ENCODE measurements at places on chromosomes 4 and X.
A peak's percentile ranks its signal among the peaks of the same experiment; 100 is the strongest.

GRCh38 chrX:1002611-1003010 is 209.8 kb downstream of the CRLF2 start:
- no peak for DNase-seq

DNA sequence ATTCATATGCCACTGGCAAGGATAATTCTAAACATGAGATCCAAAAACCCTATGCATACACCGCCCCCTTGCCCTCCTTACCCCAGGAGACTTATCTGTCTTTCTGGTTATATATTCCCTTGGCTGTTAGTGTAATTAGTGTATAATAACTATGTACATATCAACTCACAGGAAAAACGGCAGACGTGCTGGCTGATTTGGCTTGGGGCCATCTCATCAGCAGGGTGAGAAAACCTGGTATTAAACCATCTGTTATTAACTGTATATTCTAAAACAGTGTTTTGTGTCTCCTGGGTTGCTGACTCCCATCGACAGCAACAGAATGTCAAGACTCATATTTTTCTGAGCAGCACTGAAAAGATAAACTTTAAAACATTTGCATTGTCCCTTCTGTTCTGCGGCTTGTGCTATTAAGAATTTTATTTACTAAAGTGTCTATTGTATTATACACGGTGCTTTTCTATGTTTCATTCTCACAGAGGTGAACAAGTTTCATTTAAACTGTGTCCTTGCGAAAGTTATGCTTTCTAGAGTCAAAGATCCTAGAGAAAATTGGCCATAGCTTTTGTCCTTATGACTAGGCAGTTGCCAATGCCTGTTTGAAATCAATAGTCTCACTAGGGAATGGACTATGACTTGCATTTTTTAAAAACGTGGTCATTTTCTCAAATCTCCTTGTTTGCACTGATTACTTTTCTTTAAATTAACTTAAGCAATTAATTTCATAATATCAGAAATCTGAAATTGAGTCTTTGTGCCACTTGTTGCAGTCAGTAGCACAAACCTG is 211.5 kb upstream of the MID1 start:
- no peak for DNase-seq

DNA sequence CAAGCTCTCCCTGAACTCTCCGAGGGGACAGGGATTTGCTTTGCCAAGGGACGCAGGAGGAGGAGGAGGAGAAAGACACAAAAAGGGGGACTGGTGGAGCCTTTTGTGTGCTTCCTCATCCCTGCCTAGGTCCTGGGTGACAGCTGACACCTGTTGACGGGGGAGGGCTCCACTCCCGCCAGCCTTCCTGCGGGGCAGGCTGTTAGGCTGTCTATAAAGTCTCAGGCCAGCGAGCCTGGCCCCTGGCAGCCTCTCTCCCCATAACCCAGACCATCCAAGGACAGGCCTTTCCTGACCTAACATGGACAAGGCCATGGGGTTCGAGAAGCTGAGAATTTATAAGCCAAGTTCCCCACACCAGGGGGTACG is 832 bp upstream of the EVC2 start:
- DNase-seq: no peak

- no peak for DNase-seq
Observed at GRCh38 chr4:151485541-151486131, 76.7 kb downstream of the FHIP1A start.

DNA sequence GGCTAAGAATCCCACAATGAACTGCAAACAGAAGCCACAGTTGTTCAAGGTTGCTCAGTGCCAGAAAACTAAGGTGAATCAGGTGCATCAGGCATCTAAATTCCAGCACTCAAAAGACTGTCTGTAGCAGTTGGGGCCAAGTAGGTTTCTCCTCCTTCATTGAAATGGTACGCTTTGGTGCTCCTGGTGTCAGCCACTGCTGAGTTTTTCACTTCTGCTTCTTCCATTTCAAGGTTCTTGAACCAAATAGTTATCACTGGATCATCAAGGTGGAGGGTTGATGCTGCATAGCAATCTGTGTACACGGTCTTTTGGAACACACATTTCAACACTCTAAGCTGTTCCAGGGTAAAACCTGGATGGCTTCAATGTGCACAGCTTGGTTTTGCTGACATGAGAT is 74.4 kb downstream of the TMA16 start:
- DNase-seq: no peak

GRCh38 chrX:41002026-41002425 is 83.2 kb upstream of the USP9X start:
- no peak for DNase-seq

DNA sequence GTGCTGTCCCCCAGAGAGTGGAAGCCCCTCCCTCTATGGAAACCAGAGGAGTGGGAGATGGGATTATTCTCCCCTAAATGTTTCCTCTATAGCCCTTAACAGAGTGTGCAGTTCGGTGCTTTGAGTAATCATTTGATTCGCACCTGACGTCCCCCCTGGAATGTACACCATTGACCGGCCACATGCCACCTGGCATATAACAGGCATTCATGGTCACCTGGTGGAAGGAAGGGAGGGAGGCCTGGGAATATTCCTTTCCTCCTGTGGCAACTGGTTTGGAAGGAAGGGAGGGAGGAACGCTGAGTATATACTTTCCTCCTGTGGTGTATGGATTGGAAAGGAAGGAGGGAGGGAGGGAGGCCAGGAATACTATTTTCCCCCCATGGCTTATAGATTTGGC is 77.2 kb downstream of the CRMP1 start:
- no peak for DNase-seq

DNA sequence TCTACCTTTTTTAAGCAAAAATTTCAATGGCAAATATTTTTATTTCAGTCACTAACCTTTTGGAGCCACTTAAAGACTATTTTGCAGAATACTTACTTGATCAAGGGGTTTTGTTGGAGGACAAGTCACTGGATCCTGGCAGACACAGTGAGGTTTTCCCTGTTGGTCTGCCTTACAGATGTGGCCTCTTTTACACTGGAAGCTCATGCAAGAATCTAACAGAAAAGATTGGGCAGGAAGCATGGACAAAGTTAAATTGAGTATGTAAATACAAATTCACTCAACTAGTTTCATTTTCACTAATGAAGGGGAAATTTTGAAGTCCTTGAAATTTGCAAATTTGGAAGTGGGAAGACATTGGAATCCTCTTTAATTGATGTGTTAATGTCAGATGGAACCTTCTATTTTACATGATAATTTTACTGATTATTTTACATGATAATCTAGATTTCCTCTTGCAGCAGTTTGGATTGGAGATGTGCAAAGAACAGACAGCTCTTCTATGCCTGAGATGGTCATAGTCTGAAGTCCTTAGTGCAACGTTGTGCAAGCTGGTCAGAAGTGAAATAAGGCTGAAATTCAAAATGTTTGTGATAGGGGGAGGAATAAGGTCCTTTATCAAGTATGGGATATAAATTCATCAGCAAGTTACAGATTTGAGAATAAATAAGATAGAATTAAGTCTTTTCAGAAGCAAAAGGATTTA is 38.4 kb downstream of the SPARCL1 start:
- no peak for DNase-seq

- DNase-seq: no peak
Observed at GRCh38 chr4:22348410-22348809, 167.5 kb downstream of the ADGRA3 start.

- no peak for DNase-seq
Observed at GRCh38 chr4:124025428-124025827, 628.8 kb downstream of the SPRY1 start.

- no peak for DNase-seq
Observed at GRCh38 chr4:74656596-74656995, 137.7 kb downstream of the BTC start.

DNA sequence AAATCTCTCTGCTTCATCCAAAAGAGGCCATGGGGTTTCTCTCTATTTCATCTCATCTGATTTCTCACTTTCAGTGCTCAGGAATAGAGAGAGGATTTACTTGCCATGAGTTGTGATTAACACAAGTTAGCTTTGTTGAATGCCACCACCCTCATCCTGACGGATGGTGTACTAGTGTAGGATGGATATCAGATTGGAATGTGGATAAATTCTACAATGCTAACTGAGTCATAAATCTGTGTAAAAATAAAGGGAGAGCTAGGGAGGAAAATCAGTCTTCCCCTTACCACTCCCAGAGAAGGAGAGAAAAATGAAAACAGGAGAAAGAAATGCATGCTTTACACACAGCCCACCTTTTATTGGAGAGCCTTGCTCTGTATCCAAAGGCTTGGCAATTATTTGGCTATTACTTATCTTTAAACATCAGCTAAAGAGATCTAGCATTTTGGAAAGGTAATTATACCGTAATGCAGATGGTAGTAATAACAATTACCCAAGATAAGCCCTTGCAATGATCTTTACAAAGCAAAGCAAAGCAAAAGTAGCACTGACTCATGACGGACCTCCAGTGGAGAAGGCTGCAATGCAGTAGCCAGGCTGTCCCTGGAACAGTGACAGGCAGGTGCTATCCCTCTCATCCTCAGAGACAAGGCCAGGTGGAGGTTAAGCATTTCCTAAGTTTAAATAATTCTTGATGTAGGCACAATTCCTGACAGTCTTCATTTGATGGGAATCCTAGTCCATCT is 306.3 kb upstream of the PPARGC1A start:
- no peak for DNase-seq

GRCh38 chr4:101761405-101761804 is 29.1 kb upstream of the BANK1 start:
- DNase-seq: no peak

DNA sequence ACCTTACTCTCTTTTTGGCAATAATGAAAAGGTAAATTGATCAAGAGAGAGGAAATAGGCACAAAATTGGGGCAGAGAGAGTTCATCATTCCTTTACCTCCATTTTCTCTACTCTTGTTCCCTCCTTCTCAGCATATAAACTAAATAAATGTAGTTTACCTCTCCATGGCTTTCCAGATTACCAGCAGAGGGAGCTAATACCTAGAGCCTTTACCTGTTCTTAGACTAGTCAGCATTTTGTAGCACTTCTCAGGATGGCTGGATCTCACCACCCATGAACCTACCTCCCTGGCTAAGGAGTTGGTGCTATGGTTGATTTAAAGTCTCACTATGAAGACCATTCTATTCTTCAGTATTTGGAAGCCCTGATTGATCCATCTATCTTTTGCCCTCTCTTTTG is 15.7 kb downstream of the OFD1 start:
- peak; percentile 27 for DNase-seq

- no peak for DNase-seq
Observed at GRCh38 chr4:107034091-107034995, 1.8 kb downstream of the DKK2 start.

DNA sequence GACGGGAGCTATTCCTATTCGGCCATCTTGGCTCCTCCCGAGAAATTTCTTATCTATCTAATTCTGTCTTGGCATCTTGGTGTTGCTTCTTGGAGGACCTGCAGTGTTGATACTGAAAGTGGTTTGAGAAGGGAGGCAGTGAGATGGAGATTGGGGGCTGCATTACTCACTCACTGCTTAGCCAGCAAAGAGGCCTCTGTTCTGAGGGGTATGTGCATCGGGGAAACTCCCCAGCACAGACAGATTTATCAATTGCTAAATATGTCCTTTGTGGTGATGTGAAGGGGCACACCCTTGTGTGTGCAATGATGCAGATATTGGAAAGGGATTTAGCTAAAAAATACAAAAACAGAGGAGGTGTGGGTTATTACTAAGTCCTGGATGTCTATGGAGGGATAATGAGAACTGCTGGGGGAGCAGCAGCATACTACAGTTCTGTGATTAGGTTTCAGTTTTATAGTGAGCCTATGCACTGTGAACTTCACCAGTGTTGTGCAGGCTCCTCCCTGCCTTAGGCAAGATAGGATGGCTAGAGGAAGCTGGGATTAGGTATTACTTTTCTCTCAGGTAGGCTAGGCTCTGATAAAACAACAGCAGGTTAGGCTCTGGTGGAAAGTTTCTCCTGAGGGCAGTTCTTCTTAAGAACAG is 279.0 kb downstream of the HS3ST1 start:
- DNase-seq: no peak

DNA sequence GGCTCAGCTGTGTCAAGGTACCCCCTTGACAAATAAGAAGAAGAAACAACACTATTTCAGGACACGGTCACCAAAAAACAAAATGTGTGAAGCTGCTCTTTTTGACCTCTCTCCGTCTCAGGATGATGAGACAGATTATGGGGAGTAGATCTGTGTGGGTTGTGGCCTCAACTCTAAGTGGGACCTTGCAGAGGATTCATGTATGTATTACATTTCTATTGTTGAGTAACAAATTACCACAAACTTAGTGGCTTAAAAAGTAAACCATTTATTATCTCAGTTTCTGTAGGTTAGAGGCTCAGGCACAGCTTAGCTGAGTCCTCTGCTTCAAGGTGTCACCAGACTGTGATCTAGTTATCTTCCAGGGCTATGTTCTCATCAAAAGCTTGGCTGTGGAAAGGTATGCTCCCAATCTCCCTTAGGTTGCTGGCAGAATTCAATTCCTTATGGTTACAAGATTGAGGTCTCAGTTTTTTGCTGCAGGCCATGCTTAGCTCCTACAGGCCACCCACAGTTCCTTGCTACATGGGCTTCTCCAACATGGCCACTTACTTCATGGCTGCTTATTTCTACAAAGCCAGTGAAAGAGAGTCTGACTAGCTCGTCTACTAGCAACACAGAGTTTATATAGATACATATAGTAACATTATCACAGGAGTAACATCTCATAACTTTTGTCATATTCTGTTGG is 28.1 kb downstream of the DGKK start:
- no peak for DNase-seq

DNA sequence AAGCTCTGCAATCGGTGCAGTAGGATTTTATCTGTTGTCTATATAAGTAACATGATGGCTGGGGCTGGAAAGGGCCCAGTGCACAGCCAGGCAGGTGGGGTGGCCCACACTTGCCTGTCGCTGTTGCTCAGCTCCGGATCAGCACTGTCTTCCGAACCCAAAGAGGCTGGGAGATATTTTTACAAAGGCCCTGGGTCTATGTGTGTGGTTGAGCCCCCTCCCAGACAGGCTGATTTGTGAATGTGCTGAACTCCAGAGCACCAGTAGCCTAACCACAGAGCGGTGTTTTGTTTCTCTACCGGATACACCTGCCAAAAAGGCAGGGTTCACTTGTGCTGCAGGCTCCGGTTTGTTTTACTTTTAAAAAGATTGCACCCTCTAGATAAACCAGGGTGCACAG is 33.5 kb upstream of the CHRNA9 start:
- no peak for DNase-seq

DNA sequence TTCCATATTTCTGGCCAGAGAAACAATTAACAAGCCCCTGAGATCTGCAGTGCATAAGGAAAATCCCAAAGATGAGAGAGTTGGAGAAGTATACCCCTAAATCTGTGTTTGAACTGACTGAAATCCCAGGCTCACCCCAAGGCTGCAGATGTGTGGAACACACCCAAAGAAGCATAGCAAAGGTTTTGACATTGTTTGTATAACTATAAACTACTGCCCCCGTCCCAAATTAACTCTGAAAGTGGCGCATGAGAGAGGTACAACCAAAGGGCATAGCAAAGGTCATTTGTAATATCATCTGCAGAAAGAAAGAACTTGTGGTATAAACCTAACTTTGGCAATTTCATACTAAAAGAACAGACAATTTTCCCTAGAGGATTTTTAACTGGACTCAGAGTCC is 157.9 kb downstream of the DCAF12L1 start:
- DNase-seq: no peak

GRCh38 chr4:143344041-143344440 is 7.4 kb downstream of the GAB1 start:
- DNase-seq: no peak

All from inflammatory macrophage (primary cell).